ENCODE measurements at places on chromosomes 11 and 22.

- DNase-seq, result no peak
Measured at GRCh38 chr11:35623621-35624168, 5.4 kb downstream of the FJX1 start.

- no peak for DNase-seq
Measured at GRCh38 chr11:115665175-115665821, 161.1 kb upstream of the CADM1 start.

DNA sequence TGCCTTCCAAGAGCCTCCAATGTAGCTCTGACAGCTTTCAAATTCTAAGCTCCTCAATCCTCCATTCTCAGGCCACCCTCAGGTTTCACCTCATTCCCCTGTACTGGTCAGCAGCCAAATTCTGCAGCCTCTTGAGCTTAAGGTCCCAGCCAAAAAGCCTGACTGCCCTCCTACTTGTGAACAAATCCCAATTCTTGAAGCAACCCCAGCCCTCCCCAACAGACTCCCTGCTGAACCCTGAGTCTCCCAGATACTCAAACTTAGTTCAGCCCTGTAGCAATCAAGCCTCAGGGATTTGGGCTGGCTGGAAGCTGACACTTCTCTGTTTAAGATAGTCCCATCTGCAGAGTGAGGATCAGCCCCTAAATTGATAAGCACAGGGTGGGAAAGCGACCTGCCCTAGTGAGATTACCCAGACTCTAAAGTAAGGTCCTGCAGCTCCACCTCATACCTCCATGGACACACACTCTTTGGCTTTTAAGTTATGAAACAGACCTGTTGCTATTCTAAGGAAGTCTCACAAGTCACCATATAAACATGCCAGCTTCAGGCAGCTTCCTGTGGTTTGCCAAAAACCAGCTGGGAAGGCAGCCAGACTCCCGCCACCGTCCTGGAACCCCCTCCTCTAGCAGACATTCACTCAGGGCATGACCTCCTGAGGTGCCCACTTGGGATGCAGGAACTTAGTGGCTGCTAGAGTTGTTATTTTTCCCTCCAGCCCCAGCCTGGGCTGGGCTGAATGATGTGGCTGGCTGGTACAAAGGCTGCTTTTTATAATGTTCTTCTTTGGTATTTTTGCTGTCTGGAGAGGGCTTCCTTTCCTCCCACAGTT lies 82.5 kb upstream of the PICALM start:
- DNase-seq, result no peak

DNA sequence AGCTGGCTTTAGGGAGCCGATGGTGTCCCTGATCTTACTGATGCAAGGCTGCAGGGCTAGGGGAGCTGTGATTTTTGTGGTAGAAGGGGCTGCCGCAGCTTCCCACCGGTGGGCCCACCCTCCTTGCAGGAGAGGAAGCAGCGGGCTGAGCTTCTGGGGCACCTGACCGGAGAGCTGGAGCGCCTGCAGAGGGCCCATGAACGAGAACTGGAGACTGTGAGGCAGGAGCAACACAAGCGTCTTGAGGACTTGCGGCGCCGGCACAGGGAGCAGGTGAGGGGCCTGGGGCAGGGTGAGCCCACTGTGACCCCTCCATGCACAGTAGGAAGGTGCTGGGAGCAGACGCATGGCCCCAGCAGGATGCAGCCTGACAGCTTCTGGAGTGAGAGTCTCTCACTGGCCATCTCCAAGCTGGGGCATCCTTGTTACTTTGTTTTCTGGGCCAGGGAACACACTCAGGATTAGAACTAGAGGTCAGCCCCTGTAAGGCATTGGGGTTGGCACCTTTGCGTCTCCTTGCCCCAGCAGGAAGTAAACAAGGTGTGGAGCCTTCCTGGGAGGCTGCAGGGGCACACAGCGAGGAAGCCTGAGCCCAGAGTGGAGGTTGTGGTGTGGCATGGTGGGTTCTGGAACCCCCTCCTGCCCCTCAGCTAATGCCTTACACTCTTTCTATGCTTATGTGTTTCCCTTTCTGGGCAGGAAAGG lies 66.7 kb downstream of the CEP164 start:
- DNase-seq, result no peak

- DNase-seq, result no peak
Measured at GRCh38 chr11:32187111-32187510, 96.2 kb downstream of the RCN1 start.

- DNase-seq, result no peak
Measured at GRCh38 chr22:24066865-24067264, 55.8 kb downstream of the CABIN1 start.

DNA sequence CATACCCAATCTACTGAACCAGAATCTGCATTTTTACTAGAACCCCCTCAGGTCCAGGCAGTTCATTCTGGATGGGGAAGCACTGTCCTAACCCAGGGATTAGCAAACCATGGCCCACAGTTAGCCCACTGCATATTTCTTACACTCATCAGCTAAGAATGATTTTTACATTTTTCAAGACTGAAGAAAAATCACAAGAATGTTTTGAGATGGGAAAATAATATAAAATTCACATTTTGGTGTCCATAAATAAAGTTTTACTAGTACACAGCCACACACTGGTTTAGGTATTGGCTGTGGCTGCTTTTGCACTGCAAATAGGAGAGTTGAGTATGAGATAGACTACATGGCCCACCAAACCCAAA lies 59.4 kb downstream of the PPFIBP2 start:
- DNase-seq, result no peak

GRCh38 chr11:45031912-45032519 lies 81.3 kb upstream of the TP53I11 start:
- no peak for DNase-seq

GRCh38 chr11:93952082-93952780 lies 68.9 kb upstream of the HEPHL1 start:
- DNase-seq, result no peak

DNA sequence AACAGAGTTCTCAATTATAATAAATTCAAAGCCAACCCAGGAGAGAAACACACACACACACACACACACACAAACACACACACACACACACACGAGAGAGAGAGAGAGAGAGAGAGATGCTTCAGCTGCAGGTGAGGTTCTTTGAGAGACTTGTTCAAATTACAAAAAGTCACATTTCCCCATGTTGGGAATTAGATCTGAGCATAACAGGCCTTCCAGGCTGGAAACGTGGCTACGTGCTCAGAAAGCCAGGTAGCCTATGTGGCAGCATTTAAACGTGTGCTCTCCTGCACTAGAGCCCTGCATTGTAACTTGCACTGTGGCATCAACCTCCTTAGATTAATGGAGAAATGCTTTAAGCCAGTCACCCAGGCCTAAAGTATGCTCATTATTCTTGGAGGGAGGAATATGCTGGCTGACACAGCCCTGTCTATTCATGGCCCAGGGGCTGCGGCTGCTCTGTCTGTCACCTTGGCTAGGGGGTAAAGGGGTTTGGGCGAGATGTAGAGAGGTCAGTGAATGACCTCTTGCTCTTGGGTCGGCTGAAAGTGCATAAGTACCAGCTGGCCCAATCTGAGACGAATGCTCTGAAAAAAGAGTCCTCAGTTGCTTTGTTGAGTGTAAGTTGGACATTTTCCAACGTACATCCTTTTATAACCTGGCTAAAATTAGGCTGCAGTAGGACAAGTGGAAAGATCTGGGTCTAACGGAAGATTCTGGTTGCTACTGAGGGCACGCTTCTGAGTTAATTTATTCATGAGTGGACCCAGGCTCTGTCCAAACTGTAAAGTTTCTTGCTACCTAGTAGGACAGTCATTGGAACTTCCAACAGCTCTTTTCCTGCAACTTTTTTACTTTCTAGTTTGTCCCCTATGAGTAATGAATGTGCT lies 171.1 kb upstream of the SEZ6L start:
- no peak for DNase-seq

DNA sequence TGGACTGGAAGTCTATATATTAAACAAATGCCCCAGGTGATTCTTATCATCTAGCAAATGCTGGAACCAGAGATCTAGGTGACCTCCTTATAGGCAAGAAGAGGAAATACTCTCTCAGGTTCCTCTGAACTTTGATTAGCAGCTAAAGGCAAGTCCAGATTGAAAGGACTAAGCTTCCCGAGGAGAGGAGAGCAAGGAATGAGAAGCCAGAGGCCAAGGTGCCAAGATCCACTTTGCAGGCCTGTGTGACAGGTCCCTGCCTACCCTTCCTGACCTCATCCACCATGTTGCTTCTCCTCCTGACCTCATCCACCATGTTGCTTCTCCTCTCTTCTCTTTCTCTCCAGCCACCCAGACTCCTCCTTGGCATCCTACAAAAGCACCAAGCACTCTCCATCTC lies 173.2 kb downstream of the LARGE1 start:
- no peak for DNase-seq

GRCh38 chr22:41009222-41009948 lies 58.2 kb downstream of the RBX1 start:
- no peak for DNase-seq

DNA sequence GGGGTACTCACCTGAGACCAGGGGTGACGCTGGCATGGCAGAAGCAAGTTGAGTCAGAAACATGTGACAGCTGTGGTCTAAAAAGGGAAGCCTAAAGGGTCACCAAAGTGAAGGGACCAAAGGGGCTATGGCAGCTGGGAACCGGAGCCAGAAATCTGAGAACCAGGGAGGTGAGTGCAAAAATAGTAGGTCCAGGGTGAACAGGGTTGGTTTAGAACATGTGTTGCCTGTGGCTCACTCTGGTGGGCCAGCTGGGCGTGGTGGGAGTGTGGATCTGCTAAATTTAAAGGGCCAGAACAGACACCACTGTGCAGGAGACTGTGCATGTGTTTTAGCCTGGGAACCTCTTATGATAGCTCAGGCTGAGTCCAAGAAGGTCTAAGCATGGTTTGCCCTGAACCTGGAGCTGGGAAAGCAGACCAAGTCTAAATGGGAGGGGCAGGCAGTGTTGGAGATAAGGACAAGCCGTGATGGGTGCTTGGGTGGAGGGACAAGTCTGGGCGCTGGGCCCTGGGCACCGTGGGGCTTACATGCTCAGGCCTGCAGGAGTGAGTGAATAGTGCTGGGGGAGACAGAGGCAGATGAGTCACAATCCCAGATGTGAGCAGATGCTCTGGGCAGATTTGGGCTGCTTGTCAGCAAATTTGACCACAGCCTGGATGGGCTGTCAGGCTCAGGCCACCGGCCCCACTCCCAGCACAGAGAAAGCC lies 41.4 kb upstream of the ZBED5 start:
- DNase-seq, result no peak

- DNase-seq, result no peak
Measured at GRCh38 chr22:46801331-46801811, 38.9 kb downstream of the TBC1D22A start.

DNA sequence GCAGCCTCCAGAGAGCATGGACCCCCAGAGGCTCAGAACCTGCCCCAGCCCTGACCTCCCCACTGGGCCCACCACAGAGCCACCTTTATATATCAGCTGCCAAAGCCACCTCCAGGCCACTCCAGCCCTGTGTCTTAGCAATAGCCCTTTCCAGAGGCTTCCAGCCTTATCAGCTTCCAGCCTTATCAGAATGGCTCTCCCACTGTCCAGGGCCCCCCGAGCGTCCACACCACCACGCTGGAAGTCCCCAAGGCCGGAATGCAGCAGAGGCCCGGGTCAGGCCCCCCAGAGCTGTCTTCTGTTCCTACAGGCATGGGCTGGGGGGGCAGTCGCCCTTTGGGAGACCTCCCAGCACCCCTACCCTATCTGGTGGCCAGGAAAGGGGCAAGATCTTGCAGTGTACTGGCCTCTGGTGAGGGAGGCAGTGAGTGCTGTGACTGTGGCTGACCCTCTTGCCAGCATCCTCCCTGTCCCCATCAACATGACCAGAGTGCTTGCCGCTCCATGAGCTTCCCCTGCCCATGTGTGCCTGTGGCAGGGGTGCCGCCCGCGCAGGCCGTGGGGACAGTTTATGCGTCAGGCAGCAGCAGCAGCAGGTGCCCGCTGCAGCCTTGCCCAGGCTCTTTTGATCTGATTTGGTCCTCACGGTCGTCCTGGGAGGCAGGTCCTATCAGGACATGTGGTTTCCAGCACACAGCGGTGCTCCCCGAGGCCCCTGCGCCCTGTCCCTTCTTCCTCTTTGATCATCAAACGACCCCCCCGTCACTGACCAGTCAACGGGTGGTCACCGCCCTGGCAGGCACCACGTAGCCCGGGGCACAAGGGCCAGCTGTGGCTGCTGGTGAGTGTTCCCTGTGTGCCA lies 15.9 kb downstream of the OSBPL5 start:
- DNase-seq, result no peak

DNA sequence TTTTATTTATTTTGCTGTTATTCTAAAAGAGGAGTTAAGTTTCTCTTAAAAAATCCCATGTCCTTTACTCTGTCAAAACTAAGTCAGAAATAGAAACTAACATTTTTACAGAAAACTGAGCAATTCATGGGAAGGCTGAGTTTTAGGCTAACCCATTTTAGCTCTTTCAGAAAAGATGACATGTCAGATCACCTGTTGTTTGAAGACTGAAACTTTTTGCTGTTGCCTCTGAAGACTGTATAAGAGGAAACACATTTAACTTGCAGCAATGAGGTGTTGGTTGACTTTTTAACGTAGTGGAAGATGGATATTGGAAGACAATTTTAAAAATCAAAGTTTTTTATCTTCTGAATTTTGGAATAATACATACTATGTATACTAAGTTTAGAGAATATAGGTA lies 115.4 kb downstream of the METTL15 start:
- DNase-seq, result no peak

DNA sequence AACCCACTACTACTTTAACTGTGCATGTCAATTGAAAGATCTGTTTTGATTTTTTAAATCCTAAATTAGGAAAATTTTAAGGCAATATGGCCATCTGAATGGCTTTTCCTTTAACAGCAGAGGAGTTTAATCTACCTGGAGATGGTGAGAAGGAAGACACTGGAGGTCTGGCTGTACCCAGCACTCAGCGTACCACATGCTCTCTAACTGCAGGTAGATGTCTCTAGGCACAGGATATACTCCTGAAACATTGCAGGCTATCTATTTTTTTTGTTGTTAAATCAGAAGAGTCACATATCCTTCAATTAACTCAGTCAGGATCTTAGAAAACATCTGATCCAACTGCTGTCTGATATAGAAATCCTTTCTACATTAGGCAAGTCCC lies 17.3 kb upstream of the CASTOR1 start:
- DNase-seq, result no peak

- no peak for DNase-seq
Measured at GRCh38 chr22:40042312-40042711, 47.6 kb downstream of the FAM83F start.

GRCh38 chr11:1120532-1121330 lies 37.0 kb upstream of the MUC5AC start:
- DNase-seq, result no peak

- DNase-seq, result no peak
Measured at GRCh38 chr22:20559174-20559760, 51.9 kb downstream of the MED15 start.

DNA sequence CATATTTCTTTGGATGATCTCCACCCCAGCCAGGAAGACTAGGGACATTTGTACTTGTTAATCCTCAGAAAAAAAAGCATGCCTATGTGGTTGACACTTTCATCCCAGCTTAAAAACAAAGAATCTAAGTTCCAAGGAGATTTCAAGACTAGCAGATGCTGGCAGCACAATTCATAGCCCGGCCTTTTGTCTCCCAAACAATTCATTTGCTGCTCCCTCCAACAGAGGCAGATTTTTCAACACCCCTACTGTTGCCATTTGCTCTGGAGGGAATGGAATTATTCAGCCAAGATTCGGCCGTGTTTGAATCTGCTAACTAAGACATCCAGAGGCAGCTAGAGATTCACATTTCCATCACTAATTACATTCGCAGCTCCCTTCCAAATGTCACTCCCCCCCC lies 15.3 kb downstream of the P2RX3 start:
- DNase-seq, result no peak

Data from fibroblast of skin of left quadriceps (primary cell).